Hepatocyte (in vitro differentiated cells): ENCODE measurements at places on chromosomes 7 and 10. TPM values are rescaled to one million over a fixed set of nuclear protein-coding genes. Genes with fewer than 3 reads are reported as not detected.

- no peak for DNase-seq
Measured at GRCh38 chr7:91942312-91942711, 1.6 kb downstream of the AKAP9 start.

- DNase-seq: no peak
Measured at GRCh38 chr10:101832325-101832771, 11.3 kb downstream of the KCNIP2 start.

DNA sequence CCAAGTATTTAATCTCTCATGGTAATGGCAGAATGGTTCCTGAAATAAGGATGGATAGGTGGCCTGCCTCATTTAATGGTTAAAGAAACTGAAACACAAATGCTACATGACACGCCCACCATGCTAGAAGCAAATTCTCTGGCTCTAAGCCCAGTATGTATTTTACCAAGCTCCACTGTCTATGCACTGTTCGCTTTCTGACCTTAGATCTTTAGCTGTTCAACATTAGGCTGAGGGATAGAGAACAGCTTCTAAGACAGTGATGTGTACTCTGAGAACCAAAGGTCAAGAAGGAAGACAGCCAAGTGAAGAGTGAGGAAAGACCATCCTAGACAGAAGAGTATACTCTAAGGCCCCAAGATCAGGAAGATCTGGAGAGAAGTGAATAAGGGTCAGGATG is 26.6 kb downstream of the FAM3C start:
- DNase-seq: peak; percentile 34

GRCh38 chr10:112546474-112546873 is 99.5 kb downstream of the VTI1A start:
- DNase-seq: no peak

DNA sequence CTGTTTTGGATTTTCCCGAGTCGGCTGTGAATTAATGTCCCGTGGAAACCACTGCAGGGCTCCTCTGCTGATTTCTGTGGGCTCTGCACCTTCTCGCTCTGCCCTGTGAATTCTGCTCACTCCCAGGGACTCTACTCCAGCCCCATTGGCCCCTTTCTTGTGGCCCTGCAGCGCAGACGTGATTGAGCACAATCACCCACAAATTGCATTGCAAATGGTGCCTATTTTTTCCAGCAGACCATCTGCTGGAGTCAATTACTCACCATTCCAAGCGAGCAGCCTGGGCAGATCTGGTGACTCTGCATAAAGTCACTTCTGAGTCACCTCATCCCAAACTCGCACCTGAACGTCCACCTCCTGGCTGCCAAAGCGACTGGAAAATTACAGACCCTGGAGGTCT is 235.8 kb downstream of the PAXIP1 start:
- DNase-seq: no peak

DNA sequence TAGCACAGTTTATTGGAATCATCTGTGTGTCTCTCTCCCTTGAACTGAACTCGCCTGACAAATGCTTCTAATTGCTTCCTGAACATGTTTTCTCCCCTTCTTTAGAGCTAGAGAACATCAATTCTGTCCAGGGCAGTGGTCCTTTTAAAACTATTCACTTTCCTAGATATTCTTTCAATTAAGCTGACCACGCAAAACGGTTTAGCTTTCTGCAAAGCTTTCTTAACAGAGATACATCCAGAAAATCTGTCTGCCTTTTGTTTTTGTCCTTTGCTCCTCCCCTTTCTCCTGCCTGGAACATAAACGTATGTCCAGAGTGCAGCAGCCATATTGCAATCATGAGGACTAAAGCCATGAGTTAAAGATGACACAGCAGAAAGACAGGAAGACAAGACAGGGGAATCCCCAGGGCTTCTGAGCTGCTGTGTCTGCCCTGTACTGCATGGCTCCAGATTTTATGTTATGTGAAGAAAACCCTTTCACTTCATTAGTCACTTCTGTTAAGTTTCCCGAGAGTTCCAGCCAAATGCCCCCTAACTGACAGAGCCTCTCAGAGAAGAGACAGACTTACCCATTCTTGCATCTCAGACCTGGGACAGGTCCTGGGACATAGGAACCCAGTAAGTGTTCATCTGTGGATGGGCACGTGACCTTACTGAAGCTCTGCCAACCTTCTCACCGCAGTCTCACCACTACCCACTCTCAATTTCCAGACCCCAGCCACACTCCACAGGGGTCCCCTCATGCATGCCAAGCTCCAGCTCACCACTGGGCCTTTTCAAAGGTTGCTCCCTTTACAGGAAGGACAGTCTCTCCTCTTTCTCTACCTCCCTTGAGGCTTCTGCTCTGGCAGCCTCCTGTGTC is 35.0 kb upstream of the CPXM2 start:
- no peak for DNase-seq

STAMBPL1 gene
- total RNA-seq: 14.8 and 20.0 TPM in 2 replicates

TET1 gene
- total RNA-seq: 10.4 and 13.6 TPM in 2 replicates

- peak; percentile 54 for DNase-seq
Measured at GRCh38 chr10:110643653-110644597, at the start of gene RBM20. Gene RBM20 (plus strand): TSS chr10:110644336. CDS start chr10:110644455, 119 bp downstream.

GNGT1 gene
- total RNA-seq: not detected in 2 replicates

CYP3A7 gene
- total RNA-seq: 770 and 803 TPM in 2 replicates

DNA sequence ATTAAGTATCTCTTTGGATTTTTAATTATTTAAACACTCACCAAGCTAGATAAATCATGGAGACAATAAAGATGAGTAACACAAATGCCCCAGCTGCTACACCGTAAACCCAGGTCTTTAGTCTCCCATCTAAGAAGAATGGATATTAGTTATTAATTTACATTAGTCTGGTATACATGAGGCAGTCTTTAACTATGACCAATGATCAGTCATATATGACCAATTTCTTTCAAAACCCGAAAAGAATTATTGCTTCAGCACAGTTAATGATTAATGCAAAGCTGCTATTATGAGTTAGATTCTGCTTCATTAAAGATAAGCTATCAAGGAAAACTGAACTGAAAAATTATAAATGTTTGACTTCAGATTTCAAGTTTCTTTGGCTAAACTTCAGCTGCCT is 402.9 kb downstream of the PHF14 start:
- DNase-seq: no peak
